Activated T-cell treated with anti-CD3 and anti-CD28 coated beads, Interleukin-2, amount 50 U/mL, for 4 hours (primary cell): ENCODE measurements at places on chromosomes 16 and 17.
A peak's percentile ranks its signal among the peaks of the same experiment; 100 is the strongest.

DNA sequence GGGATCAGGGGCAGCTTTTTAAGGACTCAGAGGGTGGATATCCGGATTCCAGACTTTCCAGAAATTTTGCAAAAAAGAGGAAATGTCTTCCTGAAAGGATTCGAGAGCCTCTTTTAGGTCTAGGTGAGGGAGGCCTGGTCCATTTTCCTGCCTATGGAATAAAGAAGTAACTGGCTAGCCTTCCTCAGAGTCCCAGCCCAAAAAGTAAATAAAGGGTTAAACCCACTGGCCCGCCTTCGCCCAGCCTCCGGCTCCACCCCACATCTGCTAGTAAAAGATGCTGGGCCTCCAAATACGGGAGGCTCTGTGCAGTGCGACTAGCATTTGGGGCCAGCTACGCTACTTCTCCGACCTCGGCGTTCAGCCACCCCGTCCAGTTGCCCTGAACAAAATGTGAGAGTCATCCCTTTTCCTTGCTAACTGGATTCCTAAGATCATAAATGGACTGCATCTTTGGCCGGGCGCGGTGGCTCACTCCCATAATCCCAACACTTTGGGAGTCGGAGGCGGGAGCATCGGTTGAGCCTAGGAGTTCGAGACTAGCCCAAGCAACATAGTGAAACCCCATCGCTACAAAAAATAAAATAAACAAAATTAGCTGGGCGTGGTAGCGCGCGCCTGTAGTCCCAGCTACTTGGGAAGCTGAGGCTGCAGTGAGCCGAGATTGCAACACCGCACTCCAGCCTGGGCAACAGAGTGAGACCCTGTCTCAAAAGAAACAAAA is 824 bp upstream of the MPP2 start:
- DNase-seq = peak; percentile 47

DNA sequence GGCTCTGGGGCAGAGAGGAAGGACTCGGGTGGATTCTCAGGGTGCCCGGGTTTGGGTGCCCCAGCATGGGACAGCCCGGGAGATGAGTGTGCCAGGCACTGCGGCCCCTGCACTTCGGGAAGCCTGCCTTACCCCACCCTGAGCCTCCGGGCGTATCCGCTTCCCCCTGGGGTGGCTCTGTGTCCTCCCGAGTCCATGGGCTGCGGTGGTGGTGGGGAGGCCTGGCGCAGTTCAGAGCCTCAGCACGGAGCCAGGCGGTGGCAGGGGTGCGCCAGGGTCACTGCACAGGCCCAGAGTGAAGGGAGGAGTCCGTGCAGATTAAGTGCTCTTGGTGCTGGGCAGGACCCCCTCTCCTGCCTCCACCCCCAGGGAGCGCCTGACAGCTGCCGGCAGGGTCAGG is 20.7 kb downstream of the MYBBP1A start:
- DNase-seq = no peak

DNA sequence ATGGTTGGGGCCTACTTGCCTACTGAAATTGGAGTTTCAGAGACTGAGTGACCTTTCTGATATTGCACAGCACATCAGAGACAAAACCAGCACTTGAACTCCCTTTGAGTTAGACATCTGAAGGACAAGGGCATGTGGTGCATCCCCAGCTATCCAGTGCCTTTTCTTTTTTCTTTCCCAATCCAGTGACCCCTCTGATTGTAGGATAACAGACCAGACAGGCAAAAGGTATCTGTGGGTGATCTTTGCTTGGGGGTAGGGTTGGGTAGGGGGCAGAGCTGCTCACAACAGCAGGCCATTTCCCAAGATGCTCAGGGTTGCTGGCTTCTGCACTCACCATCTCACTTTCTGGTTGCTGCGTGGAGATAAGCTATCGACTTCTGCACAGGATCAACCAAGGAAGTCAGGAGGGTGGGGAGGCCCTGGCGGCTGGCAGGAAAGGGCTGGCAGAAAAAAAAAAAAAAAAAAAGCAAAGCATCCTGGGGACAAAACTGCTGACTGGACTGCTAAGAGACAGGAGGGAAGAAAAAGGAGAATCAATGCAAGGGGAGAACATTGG is 42.2 kb downstream of the HOXB1 start:
- no peak for DNase-seq

GRCh38 chr16:17371299-17371698 is 99.5 kb downstream of the XYLT1 start:
- DNase-seq = no peak

DNA sequence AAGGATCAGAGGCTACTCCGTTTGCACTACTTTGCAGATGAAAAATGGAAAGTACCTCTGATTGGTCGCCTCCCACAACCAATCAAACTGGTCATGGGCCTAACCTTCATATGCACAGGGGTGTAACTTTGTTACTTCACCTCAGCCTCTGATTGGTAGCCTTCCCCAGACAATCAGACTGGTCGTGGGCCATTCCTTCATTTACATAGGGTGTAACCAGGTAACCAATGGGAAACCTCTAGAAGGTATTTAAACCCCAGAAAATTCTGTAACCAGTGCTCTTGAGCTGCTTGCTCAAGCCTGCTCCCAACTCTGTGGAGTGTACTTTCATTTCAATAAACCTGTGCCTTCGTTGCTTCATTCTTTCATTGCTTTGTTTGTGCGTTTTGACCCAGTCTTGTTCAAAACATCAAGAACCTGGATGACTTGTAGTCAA is 39.2 kb upstream of the USP22 start:
- no peak for DNase-seq

DNA sequence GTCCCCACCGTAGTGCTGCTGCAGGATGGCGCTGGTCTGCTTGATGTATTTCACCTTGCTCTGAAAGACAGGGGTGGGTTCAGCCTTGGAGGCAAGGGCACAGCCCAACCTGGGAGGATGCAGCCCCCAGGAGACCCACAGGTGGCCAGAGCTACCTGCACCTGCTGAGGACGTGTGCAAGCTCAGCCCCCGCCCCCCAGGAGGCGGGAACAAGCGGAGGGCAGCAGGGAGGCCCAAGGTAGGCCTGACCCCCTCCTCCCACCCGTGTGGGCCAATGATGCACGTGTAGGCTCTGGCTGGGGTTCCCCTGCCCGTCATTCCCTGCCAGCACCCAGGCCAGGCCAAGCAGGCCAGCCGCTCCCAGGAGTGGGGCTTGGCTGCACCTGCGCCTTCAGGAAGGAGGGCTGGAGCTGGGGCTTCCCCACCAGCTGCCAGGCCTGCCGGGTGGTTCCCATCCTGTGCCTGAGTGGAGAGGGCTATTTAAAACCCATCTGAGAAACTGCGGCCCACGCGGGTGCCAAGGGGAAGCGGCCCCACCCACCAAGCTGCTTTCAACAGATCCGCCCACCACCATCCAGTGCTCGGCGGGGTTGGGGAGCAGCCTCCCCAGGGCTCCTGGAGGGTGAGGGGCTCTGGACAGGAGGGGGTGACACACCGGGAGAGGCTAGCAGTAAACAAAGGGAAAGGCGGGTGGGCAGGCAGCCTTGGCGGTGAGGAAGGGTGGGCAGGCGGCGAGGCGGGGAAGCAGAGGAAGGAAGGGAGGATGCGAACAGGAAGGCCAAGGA is 3.8 kb downstream of the NTHL1 start:
- DNase-seq = no peak
